ENCODE measurements at places on chromosomes 11 and 22.

DNA sequence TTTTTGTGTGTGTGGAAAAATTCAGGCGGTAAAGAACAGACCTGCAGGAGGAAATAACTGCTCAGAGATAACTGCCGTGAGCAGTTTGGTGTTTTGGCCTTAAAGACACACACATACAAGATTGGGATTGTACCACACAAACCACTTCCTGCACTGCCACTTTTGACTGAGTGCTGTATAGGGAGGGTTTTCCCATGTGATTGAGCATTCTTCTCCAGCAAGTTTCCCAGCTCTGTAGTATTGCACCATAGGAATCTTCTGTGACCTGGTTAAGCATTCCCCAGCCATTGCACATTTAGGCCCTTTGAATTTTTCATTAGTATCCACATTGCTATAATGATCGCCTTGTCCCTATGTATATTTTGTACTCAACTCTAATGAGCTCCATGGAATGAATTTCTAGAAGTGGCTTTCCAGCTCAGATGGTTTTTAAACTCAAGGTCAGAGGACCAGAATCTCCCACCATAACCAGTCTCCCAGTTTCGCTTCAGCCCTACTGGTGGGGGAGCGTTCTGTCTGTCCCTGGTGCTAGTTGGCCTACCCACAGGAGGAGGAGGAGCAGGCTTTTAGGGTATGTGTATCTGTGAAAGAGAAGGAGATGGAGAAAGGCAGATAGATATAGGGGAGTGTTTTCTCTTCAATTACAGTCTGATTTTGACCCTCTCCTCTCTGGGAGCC lies 9.3 kb downstream of the CD82 start:
- DNase-seq, result no peak

DNA sequence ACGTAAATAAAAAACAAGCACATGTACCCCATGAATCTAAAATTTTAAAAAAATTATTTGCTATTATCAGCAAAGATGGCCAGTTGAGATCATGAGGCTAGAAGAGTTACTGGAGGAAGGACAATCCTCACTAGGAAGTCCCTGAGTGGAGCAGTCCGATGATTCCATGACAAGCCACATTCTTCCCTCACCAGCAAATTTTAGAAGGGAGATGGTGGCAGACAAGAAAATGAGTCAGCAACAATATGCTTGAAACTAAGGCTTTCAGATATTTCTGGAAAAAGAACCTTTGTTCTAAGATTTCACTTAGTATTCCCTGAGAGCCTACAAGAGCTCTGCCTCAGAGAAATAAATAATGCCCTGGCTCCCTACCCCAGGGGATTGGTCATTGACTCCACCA lies 34.9 kb downstream of the P4HA3 start:
- no peak for DNase-seq

- DNase-seq, result no peak
Measured at GRCh38 chr11:126991596-126991995, 9.0 kb downstream of the KIRREL3 start.

- no peak for DNase-seq
Measured at GRCh38 chr11:66920978-66921784, 37.0 kb downstream of the PC start.

GRCh38 chr11:47904808-47905207 lies 56.7 kb upstream of the NUP160 start:
- no peak for DNase-seq

- DNase-seq, result no peak
Measured at GRCh38 chr11:34168642-34169420, 63.4 kb downstream of the NAT10 start.

- no peak for DNase-seq
Measured at GRCh38 chr11:3816673-3817072, 8.3 kb downstream of the PGAP2 start.

DNA sequence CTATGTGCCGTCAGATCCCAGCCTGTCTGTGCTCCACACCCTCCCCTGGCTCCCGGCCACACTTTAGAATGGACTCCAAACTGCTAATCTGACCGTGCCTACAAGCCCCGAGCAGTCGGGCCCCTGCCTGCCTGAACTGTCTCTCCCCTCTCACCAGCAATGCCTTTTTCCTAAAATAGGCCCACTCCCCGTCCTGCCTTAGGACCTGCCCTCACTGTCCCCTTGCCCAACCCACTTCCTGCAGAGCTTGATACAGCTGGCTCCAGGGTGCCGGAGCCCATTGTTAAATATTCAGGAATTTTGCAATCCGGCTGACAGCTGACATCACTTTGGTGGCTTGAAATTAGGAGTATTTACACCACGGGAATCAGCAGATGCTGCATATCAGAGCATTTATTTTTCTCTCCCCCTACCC lies 21.4 kb downstream of the MN1 start:
- DNase-seq, result no peak

DNA sequence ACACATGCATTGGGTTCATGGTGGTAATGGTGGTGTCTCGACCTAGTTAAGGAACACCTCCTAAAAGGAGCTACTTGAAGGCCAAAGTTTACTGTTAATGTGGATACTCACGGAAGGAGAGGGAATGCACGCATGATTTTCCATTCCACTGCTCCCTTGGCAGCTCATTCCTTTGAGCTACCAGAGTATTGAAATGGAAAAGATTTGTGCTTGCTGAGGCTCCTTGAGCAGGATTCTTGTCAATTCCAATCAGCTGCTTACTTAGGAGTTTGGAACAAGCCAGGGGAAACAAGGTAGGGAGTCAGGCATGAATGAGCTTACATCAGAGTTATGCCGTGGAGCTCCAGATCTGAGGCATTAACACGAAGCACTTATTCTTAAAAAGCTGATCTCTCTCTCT lies 108.8 kb downstream of the GRIA4 start:
- DNase-seq, result no peak

GRCh38 chr11:29685361-29685760 lies 331.5 kb downstream of the KCNA4 start:
- DNase-seq, result no peak

- no peak for DNase-seq
Measured at GRCh38 chr11:9799886-9800285, 136.0 kb downstream of the SWAP70 start.

DNA sequence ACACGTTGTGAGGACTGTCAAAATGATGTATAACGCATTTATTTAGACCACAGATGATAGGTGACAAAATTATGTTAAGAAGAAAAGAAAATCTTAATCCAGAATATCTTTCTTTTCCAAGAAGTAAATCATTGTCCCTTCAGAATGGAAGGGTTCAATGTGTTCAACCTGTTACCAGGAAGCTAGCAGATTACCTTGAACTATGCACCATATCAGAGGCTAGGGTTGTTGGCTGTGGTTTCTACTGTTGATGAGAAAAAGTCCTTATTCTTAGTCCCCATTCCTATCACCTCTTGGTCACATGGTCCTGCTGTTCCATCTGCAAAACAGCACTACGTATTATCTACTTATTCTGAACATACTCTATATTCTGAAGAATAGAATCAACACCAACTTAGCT lies 339.5 kb upstream of the CADM1 start:
- no peak for DNase-seq

DNA sequence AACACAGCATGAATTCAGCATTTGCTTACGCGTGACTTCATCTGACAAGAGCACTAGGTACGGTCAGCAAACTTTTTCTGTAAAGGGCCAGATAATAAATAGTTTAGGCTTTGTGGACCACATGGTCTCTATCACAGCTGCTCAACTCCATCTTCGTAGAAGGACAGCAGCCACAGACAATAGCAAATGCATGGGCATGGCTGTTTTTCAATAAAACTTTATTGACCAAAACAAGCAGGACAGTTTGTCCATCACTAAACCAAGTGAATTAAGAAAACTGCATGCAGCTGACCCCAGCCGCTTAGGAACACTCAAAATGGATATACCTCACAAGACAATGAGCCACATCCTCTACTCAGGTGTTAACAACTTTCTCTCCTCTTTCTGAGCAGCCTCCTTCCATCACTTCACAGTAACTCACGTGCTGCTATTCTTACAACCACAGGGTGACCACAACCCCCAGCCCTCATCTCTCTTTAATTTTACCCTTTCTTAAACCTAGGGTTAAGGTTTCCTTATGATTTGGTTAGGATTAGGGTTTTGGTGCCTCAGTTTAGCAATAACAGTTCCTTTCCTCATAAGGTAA lies 22.7 kb upstream of the ARHGAP32 start:
- DNase-seq, result no peak

GRCh38 chr11:11607772-11608171 lies 14.0 kb downstream of the GALNT18 start:
- no peak for DNase-seq

DNA sequence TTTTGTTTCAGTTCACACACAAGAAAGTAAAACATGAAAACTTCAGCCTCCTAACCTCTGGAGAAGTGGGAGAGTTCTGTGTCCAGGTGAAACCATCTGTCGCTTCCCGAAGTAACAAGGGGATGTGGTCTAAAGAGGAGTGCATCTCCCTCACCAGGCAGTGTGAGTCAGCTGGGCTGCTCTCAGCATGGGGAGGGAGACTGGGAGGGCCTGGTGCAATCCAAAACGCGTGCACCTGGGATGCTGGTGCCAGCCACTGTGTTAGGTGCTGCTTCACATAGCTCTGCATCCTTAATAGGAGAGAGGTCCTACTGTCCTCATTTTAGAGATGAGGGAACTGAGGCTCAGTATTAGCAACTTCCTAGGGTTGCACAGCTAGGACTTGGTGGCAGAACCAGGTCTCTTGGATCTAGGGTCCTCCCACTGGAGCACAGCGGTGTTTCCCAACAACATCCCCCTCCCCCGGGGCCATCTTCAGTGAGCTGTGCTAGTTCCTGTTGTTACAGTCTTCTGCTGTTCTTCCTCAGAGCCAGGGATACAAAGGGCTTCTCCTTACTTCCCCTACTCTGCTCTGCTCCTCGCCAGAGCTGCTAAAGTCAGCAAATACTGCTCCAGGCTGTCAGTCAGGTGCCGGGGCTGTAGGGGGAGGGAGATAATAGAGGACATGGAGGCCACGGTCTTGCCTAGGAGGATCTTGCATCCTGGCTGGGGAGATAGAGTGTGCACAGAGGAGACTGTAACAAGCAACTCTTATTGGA lies 8.0 kb downstream of the IL10RA start:
- DNase-seq, result peak; percentile 37

All from C1 segment of cervical spinal cord (tissue), 14 donors.